ENCODE measurements at places on chromosomes 3 and 15.

GRCh38 chr3:61580982-61581643 lies 19.7 kb downstream of the PTPRG start:
- DNase-seq, result no peak

GRCh38 chr3:13338996-13339395 lies 81.1 kb downstream of the NUP210 start:
- no peak for DNase-seq

DNA sequence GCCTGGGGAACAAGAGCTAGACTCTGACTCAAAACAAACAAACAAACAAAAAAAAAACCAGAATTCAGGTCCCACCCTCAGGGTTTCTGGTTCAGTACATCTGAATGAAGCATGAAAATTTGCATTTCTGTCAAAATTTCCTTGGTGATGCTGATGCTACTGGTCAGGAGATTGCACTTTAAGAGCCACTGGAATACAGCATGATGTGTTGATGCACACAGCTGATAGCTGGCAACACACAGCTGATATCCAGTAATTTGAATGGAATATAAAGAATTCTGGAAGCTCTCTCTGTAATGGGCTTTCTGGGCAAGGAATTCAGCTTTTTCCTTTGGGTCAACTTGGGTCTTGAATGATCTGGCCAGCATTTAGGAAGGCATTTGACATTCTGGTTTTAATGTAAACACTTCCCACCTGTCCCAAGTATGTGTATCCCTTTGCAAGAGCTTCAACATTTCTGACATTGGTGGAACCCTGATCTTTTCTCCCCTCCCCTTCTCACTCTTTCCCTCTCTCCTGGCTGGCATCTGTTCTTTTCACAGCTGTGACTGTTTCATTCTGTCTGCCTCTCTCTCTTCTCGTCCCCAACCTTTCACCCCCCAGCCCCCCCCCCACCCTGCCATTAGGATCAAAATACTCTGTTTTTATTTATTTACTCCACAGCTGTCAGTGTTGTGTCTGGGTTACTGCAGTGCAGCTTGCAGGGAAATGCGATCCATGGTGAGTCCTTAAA lies 189.5 kb downstream of the TPRG1 start:
- DNase-seq, result no peak

DNA sequence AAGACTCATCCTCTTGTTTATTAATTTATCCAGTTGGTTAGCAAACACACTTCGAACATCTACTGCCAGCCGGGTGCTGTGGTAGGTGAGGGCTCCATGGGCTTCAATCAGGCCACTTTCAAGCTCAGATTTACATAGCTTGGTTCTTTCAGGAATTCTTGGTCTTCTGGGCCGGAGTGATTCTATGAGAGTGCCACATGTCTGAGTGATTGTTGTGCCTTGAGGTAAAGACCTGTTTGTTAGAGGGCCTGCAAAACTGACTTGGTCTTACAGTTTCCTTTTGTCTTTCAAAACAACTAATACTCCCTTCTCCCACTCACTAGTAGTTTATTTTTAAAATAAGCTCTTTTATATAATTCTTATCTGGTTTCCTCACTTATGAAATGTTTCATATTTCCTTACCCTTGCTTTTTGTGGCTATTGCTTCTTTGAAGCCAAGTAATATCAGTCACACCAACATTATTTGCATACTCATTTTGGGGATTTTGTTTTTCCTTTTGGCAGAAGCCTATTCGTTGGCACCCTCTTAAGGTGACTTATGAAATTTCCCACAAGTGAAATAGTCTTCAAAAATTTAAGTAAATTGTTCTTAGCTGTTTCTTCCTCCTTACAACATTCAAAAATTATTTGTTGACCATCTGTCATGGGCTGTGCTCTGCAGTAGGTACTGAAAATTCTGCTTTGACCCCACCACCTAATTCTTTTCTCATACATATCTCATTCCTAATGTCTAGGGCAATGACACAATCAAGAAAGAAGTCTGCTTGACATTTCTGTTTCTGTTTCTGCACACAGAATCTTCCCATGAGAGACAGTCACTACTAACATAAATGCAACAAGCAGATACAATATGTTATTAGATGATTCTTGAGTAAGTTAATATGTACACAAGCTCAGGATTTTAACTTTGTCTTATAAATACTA lies 120.2 kb downstream of the LRRC28 start:
- peak; percentile 60 for DNase-seq

GRCh38 chr15:81569286-81570080 lies 195.5 kb upstream of the TMC3 start:
- no peak for DNase-seq

DNA sequence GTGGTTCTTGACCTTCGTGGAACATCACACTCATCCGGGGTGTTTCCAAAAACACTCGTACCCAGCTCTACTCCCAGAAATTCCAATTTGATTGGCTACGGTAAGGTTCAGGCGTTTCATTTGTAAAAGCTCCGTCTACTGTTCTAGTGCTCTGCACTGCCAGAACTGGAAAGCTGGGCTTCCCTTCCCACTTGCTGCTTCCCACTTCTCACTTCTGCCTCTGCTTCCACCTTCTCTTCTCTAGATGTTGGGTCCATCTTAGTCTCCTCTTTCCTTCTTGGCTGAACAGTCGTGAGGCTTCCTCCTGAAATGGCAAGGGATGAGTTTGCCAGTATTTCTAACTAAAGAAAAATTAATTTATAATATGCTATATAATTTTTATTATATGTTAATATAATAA lies 29.8 kb upstream of the RHCG start:
- DNase-seq, result no peak
